B cell (primary cell): ENCODE measurements at places on chromosomes 1 and 21. TPM values are rescaled to one million over a fixed set of nuclear protein-coding genes. Genes with fewer than 3 reads are reported as not detected.

AGRN gene
- 7.0 and 7.3 TPM in 2 replicates for polyA plus RNA-seq

S100B gene
- polyA plus RNA-seq, result 0.24 and 1.1 TPM in 2 replicates

ABCG1 gene
- 8.7 and 14.4 TPM in 2 replicates for polyA plus RNA-seq

ADARB1 gene
- 33.3 and 54.0 TPM in 2 replicates for polyA plus RNA-seq

KRTAP6-2 gene
- not detected in 2 replicates for polyA plus RNA-seq

ADGRL2 gene
- polyA plus RNA-seq, result not detected in 2 replicates

REN gene
- not detected in 2 replicates for polyA plus RNA-seq

CELA2B gene
- polyA plus RNA-seq, result not detected in 2 replicates

TMEM61 gene
- polyA plus RNA-seq, result not detected in 2 replicates

KIAA0040 gene
- 82.0 and 106 TPM in 2 replicates for polyA plus RNA-seq

CDK18 gene
- 3.8 and 4.4 TPM in 2 replicates for polyA plus RNA-seq

ATP5PB gene
- 52.9 and 81.2 TPM in 2 replicates for polyA plus RNA-seq

PDZK1 gene
- 0.22 TPM in 1 of 2 replicates, not detected in the other for polyA plus RNA-seq

LCK gene
- 23.8 and 35.2 TPM in 2 replicates for polyA plus RNA-seq

RSPH1 gene
- 0.10 and 0.26 TPM in 2 replicates for polyA plus RNA-seq

COL18A1 gene
- polyA plus RNA-seq, result 15.6 and 36.2 TPM in 2 replicates

CROCC gene
- polyA plus RNA-seq, result 89.3 and 120 TPM in 2 replicates

PLA2G2D gene
- polyA plus RNA-seq, result 2.2 and 2.8 TPM in 2 replicates

SYTL1 gene
- 444 and 459 TPM in 2 replicates for polyA plus RNA-seq

- DNase-seq, result no peak
Observed at GRCh38 chr1:30677471-30677870, 45.9 kb downstream of the MATN1 start.

GRCh38 chr21:36535618-36536241, 55.8 kb upstream of the CLDN14 start:
- no peak for DNase-seq

- DNase-seq, result no peak
Observed at GRCh38 chr21:31162827-31163226, 124.6 kb upstream of the KRTAP19-8 start.

DNA sequence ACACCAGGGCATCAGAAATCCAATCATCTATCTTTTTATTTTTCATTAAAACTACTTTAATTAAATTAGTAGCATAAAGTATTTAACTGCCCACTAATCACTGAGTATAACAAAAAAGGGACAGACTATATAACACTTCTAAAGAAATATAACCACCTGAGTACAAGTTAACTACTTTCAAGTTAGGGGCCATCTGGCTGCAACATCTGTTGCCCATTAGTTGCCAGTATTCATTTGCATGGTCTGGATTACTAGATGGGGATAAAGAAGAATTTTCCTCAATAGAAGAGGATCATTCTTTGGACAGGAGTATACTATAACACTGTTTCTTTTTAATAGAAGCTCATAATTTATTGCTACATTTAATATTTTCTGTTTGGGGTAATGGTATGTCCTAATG, 446.4 kb downstream of the AMY1C start:
- DNase-seq, result no peak

- DNase-seq, result no peak
Observed at GRCh38 chr1:102628109-102628613, 480.2 kb downstream of the COL11A1 start.

DNA sequence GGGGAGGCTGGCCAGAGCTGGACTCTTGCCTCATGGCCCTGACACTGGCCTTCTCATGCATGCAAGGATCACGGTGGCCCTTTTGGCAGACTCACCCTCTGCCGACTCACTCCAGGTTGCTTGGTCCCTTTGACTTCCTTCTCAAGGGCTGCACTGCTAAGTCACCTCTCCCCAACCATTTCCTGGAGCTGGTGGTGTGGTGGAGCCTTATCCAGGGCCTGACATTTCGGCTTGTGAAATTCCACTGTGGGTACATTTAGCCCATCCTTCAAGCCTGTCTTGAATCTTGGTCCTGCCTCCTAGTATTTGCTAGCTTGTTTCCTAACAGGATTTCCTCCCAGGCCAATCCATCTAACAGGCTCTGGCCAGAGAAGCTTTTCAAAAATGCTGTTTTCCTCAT, 52.6 kb upstream of the JUN start:
- no peak for DNase-seq

- no peak for DNase-seq
Observed at GRCh38 chr1:77030401-77031105, 163.3 kb downstream of the ST6GALNAC5 start.

GRCh38 chr1:223016890-223017289, 126.2 kb downstream of the TLR5 start:
- no peak for DNase-seq

GRCh38 chr1:231170875-231171274, 9.0 kb downstream of the TRIM67 start:
- no peak for DNase-seq

DNA sequence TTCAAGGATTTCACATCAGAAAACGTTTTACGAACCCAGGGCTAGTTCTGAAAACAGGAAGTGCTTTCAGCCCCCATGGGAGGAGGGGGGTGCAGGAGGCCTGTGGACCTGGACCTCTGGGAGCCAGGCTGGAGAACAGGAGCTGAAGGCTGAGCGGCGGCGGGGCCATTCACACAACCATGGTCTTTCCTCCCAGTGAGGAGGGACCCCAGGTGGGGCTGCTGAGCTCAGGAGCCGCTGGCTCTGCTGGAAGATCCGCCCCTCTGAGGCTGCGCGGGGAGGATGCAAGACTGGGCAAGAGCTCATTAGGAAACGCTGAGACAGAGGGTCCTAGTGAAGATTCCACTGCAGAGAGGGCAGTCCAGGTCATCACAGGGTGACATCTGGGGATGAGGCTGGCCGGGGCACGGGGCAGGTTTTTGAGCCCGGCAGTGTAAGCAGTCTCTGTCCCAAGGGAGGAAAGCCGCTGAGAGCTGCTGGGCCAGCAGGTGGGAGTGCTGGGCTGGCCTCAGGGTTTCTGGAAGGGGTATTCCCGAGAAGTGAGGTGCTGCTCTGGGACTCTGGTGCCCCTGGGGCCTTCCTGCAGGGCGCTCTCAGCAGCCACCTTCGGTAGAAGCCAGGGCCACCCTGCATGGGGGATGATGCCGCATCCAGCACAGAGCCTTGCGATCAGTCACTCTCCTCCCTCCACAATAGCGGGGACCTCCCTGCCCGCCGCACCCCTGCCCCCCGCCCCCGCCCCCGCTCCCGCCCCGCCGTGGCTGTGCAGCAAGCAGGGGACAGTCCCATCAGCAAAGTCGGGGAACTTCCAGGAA, 7.5 kb downstream of the MX2 start:
- DNase-seq, result peak; percentile 76

GRCh38 chr1:42957880-42958487, 684 bp downstream of the SLC2A1 start:
- peak; percentile 72 for DNase-seq

DNA sequence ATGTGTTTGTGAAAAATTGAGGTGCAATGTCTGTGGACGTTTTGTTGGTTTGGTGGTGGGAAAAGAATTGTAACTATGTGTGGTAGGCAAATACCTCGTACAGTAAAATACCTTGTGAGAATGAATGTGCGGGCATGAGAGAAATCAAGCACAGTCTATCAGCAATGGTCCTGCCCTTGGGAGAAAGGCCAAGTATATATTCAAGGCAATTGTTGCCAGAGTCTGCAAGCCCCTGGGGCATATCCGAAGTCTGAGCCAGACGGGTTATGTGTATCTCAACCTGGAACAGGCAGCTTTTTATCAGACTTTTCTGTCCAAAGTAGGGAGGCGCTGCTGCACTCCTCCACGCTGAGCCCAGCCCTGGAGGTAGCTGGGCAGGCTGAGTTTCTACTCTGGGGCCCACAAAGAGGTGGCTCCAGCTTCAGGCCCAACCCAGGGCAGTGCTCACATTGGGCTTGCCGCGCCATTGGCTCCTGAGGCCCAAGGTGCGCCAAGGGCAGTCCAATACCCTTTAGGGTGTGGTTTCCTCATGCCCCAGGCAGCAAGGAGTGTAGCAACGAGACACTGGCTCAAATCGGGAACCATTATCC, 9.4 kb upstream of the GNL2 start:
- no peak for DNase-seq

DNA sequence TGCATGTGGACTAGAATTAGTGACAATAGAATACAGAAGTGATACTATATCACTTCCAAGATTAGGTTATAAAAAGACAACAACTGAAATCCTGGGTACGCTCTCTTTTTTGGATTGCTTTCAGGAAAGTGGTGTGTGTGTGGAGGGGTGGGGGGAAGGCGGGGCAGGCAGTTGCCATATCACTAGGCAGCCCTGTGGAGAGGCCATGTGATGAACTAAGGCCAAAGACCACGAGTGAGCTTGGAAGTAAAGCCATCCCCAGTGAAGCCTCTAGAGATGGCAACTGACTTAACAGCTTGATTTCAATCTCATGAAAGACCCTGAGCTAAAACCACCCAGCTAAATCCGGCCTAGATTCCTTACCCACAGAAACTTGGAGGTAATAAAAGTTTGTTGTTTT, 6.2 kb upstream of the ASPM start:
- DNase-seq, result no peak

- no peak for DNase-seq
Observed at GRCh38 chr1:11576109-11576875, 77.9 kb downstream of the FBXO2 start.

GRCh38 chr1:67978890-67979516, 71.4 kb downstream of the DIRAS3 start:
- no peak for DNase-seq

DNA sequence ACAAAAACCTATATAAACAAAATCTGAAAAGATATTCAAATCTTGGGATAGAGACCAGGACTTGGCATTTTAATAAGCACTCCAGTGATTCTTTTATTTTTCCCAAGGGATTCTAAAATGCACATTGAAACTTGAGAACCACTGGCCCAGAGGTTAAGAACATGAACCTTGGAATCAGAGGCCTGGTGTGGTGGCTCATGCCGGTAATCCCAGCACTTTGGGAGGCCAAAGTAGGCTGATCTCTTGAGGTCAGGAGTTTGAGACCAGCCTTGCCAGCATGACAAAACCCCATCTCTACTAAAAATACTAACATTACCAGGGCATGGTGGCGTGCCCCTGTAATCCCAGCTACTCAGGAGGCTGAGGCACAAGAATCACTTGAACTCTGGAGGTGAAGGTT, 12.9 kb upstream of the CEP85 start:
- DNase-seq, result no peak

GRCh38 chr1:2587071-2587859, 688 bp downstream of the PRXL2B start:
- DNase-seq, result peak; percentile 65

DNA sequence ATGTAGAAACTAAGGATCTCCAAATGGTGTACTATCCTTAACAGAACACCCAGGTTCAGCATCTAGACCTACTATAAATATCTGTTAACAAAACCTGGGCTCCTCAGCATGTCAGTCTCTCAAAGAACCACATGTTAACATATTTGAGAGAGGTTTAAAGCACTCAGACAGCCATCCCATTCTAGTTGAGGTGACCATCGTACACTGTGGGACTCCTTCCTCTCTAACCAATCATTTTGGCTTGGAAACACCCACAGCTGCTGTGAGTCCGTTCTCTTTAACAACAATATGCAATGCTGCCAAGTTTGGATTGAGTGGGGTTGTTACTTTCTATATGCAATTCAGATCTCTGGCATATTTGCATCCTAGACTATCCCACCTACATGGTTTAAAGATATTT, 105.8 kb downstream of the MRPL39 start:
- DNase-seq, result no peak

GRCh38 chr1:226877669-226878068, 7.3 kb downstream of the PSEN2 start:
- no peak for DNase-seq

DNA sequence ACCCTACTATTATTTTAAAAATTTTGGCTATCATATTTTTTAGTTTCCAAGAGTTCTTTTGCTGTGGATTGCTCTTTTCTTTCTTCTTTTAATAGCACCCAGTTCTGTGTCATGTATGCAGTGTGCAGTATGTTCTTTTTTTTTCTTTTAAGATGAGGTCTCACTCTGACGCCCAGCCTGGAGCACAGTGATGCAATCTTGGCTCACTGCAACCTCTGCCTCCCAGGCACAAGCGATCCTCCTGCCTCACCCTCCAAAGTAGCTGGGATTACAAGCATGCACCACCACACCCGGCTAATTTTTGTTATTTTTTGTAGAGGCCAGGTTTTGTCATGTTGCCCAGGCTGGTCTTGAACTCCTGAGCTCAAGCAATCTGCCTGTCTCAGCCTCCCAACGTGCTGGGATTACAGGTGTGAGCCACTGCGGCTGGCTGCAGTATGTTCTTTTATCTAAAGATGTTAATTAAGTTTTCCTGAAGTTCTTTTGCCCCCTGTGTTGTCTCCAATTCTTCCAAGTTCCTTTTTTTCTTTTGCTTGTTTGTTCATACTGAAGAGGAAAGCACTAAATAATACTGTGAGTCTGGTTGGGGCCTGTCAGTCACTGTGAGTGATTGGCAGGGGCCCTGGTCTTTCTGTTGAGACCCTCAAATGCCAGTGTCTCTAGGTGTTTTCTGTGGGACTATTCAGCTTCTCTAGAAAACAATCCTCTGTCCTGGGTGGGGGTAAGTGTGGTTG, 17.5 kb upstream of the TTC22 start:
- DNase-seq, result no peak

DNA sequence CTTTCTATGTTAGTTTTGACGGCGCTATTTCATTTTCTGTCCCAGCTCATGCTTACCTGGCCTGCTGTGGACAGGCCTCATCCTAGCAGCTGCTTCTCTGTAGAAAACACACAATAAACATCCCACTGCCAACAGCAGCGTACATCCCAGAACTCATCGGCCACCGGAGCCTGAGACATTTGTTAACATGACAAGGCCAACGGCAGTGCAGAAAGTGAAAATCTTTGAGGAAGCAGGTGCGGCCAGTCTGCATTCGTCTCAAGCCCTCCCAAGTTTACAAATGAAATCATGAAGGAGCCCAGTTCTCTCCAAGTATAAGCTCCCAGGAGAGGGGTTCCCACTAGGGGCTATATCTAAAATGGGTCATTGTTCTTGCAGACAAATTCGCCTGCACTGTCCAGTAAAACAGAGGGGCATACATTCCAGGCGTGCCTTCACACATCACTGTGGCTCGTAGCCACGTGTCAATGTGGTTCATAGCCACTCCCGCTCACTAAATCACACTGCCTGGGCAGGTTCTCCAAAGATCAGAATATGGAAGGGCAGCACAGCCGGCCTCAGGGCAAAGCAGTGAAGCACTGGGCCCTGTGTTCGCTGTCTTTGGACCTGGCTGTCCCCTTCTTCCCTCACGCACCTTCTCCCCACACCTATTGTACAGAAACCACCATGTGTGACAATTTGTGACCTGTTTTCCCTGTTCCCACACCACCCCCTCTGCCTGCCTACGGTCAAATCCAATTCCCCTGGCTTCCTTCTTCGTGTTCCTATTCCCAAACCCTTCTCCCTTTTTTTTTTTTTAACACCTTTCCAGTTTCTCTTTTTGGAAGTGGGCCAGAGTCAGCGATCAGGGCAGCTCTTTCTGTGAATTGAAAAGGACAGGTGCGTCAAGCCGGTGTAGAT, 27.0 kb upstream of the ABCG1 start:
- no peak for DNase-seq

- no peak for DNase-seq
Observed at GRCh38 chr1:14350197-14350596, 248.3 kb upstream of the KAZN start.

GRCh38 chr1:170698301-170699275, 34.7 kb downstream of the PRRX1 start:
- DNase-seq, result no peak

- DNase-seq, result no peak
Observed at GRCh38 chr1:218945050-218945449, 228.6 kb upstream of the LYPLAL1 start.

- peak; percentile 27 for DNase-seq
Observed at GRCh38 chr1:220527279-220527907, 543 bp upstream of the MARK1 start.
